ENCODE measurements at places on chromosomes 1 and 21. TPM values are rescaled to one million over a fixed set of nuclear protein-coding genes. Genes with fewer than 3 reads are reported as not detected.

- DNase-seq: no peak
- no peak overlapping the region for H3K4me3 ChIP-seq
- no peaks in the 10 kb centered on the region for H3K27me3 ChIP-seq
- H3K36me3 ChIP-seq: no peaks in the 10 kb centered on the region
- no peak overlapping the region for H3K27ac ChIP-seq
- peaks cover 19% of the 10 kb centered on the region for H3K4me1 ChIP-seq
Measured at GRCh38 chr1:148372731-148373130, 110.4 kb downstream of the PPIAL4G start.

The FCRL6 gene
- not detected for total RNA-seq

The UBL4B gene
- total RNA-seq: 0.57 TPM

The ST6GALNAC3 gene
- total RNA-seq: 2.2 TPM

The DENND2C gene
- 3.6 TPM for total RNA-seq

DNA sequence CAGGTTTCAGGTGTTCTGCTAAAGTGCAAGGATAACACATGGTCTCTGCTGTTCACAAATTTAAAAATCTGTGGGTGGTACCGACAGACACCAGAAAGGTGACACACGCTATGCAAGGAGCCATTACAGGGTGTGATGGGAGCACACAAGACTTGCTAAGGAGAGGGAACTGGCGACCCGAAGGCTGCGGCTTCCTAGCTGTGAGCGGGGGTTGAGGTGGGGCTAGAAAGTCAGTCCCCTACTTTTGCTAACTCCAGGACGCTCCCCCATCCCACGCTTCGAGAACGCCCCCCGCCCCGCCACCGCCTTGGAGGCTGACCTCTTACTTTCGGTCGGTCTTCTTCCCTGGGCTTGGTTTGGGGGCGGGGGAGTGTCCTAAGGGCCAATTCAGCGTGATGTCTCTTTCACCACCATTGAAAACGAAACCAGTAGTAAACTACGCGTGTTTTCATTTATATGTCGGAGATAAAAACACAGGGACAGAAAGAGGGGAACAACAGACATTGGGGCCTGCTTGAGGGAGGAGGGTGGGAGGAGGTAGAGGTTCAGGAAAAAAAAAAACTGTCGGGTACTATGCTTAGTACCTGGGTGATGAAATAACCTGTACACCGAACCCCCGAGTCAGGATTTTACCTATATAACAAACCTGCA, 1.1 kb downstream of the CKS1B start:
- peaks cover 20% of the 10 kb centered on the region for H3K36me3 ChIP-seq
- no peaks in the 10 kb centered on the region for H3K27me3 ChIP-seq
- peak overlapping the region; percentile 70 for H3K4me3 ChIP-seq
- H3K4me1 ChIP-seq: peaks cover 56% of the 10 kb centered on the region
- peak overlapping the region; percentile 86 for H3K27ac ChIP-seq

DNA sequence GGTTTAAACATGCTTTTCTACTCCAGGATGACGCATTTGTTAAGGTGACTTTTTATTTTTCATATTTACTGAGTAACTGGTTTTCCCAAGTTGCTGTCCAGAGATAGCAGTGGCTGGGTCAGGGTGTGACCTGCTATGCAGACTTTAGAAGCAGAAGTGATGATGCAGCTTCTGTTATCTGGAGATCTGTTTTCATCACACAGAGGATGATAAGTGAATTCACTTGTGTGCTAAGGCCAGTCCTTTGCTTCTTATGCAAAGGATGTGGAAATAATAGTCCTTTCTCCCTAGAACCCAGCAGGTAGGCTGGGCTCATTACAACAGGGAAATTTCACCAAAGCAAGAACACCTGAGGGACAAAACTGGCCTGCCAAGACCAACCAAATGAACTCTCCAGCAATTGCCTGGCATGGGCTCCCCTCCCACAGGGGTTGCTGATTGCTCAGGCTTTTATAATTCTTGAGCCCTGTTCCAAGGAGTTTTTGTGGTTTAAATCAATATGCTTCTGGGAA, 97.8 kb upstream of the LPGAT1 start:
- peaks cover 4% of the 10 kb centered on the region for H3K4me1 ChIP-seq
- H3K4me3 ChIP-seq: no peak overlapping the region
- no peak overlapping the region for H3K27ac ChIP-seq

- no peaks in the 10 kb centered on the region for H3K27me3 ChIP-seq
- H3K4me3 ChIP-seq: no peak overlapping the region
- H3K4me1 ChIP-seq: no peaks in the 10 kb centered on the region
- H3K27ac ChIP-seq: no peak overlapping the region
Measured at GRCh38 chr1:111639602-111640198, 20.1 kb downstream of the RAP1A start.

- peaks cover 26% of the 10 kb centered on the region for H3K4me1 ChIP-seq
- no peak overlapping the region for H3K27ac ChIP-seq
- DNase-seq: no peak
- H3K4me3 ChIP-seq: no peak overlapping the region
Measured at GRCh38 chr1:53409233-53409632, 50.0 kb upstream of the DMRTB1 start.

DNA sequence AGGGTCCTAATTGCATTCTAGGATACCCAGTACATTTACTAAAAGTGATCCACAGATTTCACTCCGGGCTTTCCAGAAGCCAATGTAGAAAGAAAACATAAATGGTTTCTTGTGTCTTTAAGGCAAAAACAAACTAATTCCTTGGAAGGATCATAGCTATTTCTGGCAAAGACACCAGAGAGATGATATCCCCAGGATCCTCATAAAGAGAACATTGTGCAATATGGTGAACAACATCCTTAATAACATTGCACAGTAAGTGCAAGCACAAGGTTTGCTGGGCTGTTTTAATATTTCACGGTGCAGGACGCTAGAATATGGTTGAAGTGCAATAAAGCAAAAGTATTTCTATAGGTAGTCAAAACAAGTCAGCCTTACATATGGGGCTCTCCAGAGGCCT, 83.0 kb downstream of the NTPCR start:
- no peak overlapping the region for H3K27ac ChIP-seq
- H3K27me3 ChIP-seq: no peaks in the 10 kb centered on the region
- no peak overlapping the region for H3K4me3 ChIP-seq

The WDR64 gene
- not detected for total RNA-seq

- no peaks in the 10 kb centered on the region for H3K27me3 ChIP-seq
- no peak overlapping the region for H3K27ac ChIP-seq
- peak; percentile 39 for DNase-seq
- no peak overlapping the region for H3K4me3 ChIP-seq
- no peaks in the 10 kb centered on the region for H3K36me3 ChIP-seq
Measured at GRCh38 chr1:41664861-41665640, 180.6 kb upstream of the EDN2 start.

DNA sequence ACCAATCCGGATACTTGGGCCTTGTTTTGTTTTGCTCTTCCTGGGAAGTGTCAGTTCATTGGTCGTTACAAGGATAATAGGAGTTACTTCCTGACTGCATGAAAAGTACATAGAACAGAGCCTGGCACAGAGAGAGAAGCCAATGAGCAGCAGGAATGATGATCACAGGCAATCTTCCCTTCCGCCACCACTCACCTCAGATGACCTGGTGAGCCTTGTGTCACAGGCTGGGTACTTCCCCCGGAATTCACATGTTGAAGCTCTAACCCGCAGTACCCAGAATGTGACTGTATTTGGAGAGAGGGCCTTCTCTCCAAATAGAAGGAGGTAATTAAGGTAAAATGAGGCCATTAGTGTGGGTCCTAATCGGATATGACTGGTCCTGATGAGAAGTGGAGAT, 18.8 kb upstream of the GPR137B start:
- no peak for DNase-seq
- no peak overlapping the region for H3K4me3 ChIP-seq
- no peak overlapping the region for H3K27ac ChIP-seq
- no peaks in the 10 kb centered on the region for H3K36me3 ChIP-seq

DNA sequence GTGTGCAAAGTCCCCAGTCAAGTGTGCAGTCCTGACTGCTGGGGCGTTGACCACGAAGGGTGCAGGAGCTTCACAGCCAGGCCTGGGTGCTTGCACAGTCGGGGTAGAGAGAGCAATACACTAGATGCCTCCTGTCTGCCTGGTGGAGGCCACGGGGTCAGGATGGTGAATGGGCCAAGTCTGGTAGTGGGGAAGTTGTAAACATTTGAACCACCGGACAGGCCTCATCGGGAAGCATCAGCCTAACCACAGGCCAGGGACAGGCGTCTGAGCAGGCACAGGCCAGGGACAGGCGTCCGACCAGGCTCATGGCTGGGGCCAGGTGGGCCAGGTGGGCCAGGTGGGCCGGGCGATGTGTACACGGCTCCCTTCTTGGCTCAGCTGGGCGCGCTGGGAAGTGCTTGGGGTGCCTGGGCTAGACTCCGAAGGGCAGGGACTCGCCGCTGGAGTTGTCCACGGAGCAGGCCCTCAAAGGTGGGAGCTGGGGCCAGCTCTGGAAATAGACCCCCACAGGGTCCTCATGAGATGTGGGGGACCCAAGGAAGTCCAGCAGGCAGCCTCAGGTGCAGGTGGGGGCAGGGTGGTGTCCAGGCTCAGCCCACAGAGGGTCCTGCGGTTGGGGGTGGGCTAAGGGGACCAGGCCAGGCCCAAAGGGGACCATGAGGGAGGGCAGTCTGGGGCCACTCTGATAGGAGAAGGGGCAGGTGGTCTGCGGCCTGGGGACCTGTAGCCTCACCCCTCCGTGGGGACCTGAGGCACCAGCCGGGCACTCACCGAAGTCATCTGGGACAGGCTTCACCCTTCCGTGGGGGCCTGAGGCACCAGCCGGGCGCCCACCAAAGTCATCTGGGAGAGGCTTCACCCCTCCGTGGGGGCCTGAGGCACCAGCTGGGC, 15.0 kb downstream of the COL6A1 start:
- H3K27me3 ChIP-seq: no peaks in the 10 kb centered on the region
- H3K4me1 ChIP-seq: peaks cover 23% of the 10 kb centered on the region
- no peaks in the 10 kb centered on the region for H3K36me3 ChIP-seq
- H3K4me3 ChIP-seq: no peak overlapping the region

The OR2T29 gene
- total RNA-seq: not detected

The CELA2B gene
- total RNA-seq: not detected

- no peak overlapping the region for H3K27ac ChIP-seq
- DNase-seq: no peak
- H3K4me1 ChIP-seq: no peaks in the 10 kb centered on the region
- H3K27me3 ChIP-seq: peaks cover 58% of the 10 kb centered on the region
Measured at GRCh38 chr1:36775716-36776115, 258.6 kb downstream of the GRIK3 start.

GRCh38 chr1:202241376-202242079, 47.9 kb downstream of the LGR6 start:
- peaks cover 11% of the 10 kb centered on the region for H3K4me1 ChIP-seq
- no peak for DNase-seq
- H3K27ac ChIP-seq: no peak overlapping the region

DNA sequence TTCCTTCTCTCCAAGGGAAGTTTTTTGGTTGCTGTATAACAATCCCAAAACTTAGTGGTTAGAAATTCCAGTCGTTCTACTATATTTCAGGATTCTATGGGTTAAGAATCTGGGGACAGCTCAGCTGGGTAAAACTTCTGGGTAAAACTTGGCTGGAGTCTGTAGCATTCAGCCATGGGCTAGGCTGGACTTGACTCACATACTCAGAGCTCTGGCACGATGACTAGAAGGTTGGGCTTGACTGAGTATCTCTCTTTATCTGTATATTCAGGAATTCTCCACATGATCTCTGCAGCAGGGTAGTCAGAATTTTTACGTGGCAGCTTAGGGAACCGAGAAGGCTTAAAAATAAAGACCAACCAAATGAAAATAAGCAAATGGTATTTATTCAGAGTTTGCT, 28.2 kb upstream of the HRNR start:
- no peak overlapping the region for H3K4me3 ChIP-seq
- DNase-seq: no peak
- H3K4me1 ChIP-seq: no peaks in the 10 kb centered on the region

GRCh38 chr1:24905979-24906720, 23.9 kb downstream of the RUNX3 start:
- H3K27ac ChIP-seq: no peak overlapping the region
- H3K4me1 ChIP-seq: no peaks in the 10 kb centered on the region
- H3K36me3 ChIP-seq: peaks cover 5% of the 10 kb centered on the region
- H3K4me3 ChIP-seq: no peak overlapping the region
- DNase-seq: no peak

DNA sequence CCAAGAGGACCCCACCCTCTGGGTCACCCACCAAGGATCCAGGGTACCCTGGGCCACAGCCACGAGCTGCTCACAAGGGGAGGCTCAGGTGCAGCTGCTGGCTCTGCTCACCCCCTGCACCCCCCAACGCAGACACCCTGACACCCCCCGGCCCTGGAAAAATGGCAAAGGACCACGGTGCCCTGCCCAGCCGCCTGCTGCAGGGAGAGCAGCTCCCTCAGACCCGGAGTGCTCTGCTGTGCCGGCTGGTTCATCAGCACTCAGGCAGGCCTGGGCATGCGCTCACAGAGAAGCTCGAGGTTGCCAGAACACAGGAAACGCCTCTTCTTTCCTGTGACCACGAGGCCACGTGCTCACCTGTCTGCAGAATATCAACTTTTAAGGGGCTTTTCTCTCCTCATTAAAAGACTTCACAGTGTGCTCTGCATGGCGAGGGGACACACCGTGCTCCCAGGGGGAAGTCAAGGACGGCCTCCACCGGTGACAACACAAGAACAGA, 4.3 kb upstream of the C1QTNF12 start:
- peaks cover 17% of the 10 kb centered on the region for H3K36me3 ChIP-seq
- no peak overlapping the region for H3K4me3 ChIP-seq
- no peak for DNase-seq
- peak overlapping the region; percentile 58 for H3K27ac ChIP-seq

GRCh38 chr1:36023098-36023769, 60.7 kb upstream of the TEKT2 start:
- H3K27ac ChIP-seq: no peak overlapping the region
- no peak for DNase-seq
- H3K4me3 ChIP-seq: no peak overlapping the region
- peaks cover 14% of the 10 kb centered on the region for H3K36me3 ChIP-seq
- no peaks in the 10 kb centered on the region for H3K4me1 ChIP-seq

DNA sequence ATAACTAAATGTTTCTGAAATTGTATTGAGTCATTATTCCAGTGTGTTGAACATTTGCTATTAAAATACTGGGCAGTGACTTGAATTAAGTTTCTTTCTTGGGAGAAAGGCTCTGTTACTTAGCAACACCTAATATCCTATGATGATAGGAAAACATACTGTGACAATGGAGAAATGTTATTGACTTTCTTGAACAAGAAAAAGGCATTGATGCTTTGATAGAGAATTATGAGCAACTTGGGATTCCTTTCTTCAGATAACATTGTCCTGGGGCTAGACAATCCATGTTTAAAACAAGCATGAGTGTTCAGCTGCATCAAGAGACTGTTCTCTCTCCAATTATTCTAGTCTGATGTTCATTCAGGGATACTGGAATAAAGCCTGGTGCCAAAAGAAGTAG, 215.9 kb upstream of the L1TD1 start:
- H3K36me3 ChIP-seq: no peaks in the 10 kb centered on the region
- no peak overlapping the region for H3K4me3 ChIP-seq
- no peaks in the 10 kb centered on the region for H3K27me3 ChIP-seq
- no peak overlapping the region for H3K27ac ChIP-seq

The KRTAP22-2 gene
- total RNA-seq: not detected

GRCh38 chr1:240946926-240947325, 335.0 kb upstream of the GREM2 start:
- H3K4me1 ChIP-seq: no peaks in the 10 kb centered on the region
- H3K27ac ChIP-seq: no peak overlapping the region
- no peaks in the 10 kb centered on the region for H3K27me3 ChIP-seq
- H3K36me3 ChIP-seq: no peaks in the 10 kb centered on the region

All from HCT116 (cell line).